T-helper 22 cell (primary cell): ENCODE measurements at places on chromosomes 6 and 20.

DNA sequence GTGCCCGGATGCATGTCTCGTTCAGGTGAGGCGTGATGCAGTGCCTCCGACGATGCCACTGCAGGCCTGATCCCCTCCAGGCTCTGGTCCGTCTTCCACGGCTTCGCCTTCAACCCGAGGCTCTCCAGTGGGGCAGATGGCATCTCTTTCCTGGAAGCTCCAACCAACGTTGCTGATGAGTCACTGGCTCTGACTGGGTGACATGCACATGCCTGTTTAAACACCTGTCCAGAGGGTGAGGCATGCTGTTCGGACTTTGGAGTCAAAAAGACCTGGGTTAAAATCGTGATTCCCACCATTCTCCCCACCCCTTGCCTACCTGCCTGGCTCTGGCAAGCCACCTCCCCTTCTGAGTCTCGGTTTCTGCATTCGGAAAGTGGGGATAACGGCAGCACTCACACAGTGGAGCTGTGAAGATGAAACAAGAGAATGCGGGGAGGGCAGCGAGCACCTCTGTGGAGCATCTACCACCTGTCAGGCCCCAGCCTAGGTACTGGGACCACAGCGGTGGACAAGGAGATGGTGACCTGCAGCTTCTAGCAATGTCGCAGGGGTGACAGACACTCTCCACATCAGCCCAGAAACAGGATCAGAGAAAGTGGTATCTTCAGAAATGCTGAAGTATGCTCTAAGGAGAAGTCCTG, 8.5 kb upstream of the EDN3 start:
- no peak for DNase-seq

DNA sequence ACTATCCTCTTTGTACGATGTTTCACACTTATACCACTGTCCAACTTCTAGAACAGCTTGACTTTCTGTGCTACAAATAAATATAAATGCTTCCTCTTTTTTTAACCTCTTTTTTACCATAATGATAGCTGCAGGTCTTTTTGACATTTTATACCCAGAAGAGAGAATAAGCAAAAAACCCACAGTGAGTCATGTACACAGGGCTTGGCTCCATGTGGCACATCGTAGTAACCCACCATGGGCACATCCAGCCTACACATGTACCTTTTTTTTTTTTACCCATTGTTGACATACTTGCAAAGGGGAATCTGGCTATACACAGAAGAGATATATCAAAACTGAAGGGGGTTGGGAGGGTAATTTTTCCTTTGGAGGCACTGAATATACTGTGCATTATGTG, 59.5 kb upstream of the RSPO3 start:
- DNase-seq: no peak

- no peak for DNase-seq
These were observed 3.3 kb downstream of the NPBWR2 start for GRCh38 chr20:64103871-64104666.

- no peak for DNase-seq
These were observed 549.8 kb downstream of the PRKN start for GRCh38 chr6:162177746-162178145.

DNA sequence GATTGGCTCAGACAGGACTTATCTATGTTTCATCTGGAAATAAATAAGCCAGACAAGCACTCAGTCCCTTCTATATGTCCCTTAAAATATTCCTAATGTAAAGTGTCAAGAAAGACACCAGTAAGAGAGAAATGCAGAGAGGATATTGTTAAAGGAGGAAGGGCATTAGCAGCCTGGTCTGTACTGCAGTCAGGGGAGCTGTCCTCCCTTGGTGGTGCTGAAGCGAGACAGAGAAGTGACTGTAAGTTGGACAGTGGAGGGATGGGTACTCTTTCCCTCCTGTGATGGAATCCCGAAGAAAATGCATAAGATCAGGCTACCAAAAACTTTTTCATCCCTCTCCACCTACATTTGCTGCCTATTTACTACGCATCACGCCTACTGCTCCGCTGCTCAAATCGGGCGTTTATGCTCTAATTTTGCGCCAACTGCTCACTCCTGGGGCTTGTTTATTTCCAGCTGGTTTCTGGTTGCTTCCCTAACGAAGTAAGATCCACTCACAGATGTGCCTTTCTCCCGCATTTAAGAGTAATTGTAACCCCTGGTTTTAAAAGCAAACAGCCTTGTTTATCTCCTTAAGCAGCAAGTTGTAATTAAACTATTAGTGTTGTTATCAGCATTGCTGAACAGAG, 35.2 kb downstream of the PHACTR1 start:
- no peak for DNase-seq

GRCh38 chr6:28982476-28983266, 22.4 kb downstream of the ZNF311 start:
- no peak for DNase-seq

DNA sequence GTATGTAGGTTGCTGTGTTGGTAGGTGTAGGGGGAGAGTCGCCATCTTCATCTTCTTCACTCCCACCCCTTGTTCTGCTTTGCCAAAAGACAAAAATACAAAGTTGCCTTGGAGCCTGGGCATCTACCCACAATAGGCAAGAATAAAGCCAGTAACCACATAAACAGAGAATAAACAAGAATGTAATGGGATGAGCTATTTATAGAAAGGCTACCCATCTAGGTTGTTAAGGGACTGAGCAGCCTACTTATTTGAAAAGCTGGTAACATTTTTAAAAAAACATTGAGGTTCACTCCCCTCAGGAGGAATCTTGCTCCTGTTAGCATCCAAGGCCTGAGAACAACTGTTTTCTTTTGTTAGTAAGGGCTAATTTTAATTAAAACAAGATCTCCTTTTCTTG, 301.4 kb upstream of the STXBP5 start:
- DNase-seq: no peak

- DNase-seq: no peak
These were observed 60.2 kb downstream of the CEBPB start for GRCh38 chr20:50250679-50251382.

DNA sequence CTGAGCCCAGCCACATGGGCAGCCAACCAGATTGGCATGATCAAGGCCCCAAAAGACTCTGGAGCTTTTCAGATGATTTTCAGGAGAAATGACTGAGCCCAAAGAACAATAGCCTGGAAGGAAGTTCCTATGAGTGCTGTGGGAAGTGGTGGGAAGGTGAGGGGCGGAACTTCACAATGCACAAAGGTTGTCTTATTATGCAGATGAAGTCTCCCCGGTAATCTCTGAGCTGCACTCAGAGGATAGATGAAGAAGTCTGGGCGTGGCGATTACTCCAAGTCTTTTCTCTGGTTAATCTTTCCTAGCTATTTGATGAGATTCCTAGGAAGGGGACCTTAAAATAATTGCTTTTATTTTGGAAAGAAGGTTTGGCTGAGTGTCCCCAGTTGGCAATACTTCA, 36.9 kb downstream of the LBP start:
- no peak for DNase-seq

GRCh38 chr20:58007947-58008346, 220.5 kb downstream of the ANKRD60 start:
- DNase-seq: no peak

GRCh38 chr6:118198746-118199145, 291.7 kb downstream of the SLC35F1 start:
- no peak for DNase-seq

- DNase-seq: no peak
These were observed 21.6 kb downstream of the PNLDC1 start for GRCh38 chr6:159821726-159822125.

DNA sequence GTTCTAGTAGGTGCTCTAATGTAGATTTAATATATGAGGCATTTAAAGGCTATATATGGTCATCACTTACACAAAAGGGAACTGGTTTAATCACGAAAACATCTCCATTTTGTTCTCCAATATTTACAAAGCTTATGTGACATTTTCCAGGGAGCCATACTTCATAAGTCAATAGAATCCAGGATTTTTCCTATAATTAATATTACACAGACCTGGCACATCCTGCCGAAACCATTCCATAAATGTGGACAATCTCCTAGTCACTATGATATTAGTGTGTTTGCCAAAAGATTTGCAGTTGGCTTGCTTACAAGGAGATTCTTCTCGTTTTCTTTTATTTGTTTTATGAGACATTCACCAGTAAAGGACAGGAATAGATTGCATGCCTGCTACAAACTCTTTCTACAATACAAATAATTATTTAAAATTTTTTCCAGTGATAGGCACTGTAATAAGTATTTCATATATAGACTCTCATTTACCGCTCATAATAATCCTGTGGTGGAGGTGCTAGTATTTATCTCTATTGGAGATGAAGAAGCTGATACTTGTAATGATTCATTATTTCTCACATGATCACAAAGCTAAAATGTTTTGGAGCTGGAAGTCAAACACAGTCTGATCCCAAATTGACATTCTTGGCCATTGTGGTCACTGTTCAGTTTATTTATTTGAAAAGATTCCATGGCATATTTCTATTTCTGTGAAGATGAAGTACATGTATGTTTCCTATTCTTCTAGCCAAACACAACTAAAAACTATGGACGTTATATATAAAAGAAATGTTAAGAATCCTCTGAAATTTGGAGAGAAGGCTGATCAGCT, 597.0 kb downstream of the HTR1B start:
- no peak for DNase-seq

DNA sequence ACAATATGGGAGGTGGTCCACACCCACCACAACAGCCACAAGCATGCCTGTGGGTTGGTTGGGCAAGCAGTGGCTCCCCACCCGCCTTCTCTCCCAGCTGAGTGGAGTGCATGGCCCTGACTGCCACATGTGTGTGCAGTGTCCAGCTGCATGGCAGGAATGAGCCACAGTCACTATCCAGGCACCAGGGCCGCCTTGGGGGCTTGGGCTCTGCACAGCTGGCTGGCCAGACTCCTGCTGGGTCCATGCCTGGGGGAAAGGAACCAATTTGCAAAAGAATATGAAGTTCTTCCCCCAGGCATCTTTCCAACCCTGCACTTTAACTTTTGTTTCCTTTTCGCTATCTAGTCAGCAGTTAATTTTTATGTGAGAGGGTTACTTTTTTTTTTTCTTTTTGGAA, 11.6 kb upstream of the ASCC3 start:
- DNase-seq: no peak

DNA sequence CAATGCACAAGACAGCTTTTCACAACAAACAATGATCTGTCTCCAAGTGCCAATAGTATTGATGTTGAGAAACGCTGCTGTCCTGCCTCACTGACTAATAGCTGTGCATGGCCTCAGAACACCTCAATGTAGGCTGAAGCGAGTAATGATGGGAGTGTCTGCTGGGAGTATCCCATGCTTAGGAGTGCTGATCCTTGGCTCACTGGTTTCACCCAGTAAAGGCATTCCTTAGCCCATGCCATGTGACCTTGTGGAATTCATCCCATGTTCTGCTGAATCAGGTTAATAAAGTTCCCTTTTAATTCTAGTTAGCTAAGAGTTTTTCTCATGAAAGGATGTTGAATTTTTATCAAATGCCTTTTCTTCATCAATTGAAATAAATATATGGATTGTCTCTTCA, 3.8 kb upstream of the WFDC12 start:
- DNase-seq: no peak

DNA sequence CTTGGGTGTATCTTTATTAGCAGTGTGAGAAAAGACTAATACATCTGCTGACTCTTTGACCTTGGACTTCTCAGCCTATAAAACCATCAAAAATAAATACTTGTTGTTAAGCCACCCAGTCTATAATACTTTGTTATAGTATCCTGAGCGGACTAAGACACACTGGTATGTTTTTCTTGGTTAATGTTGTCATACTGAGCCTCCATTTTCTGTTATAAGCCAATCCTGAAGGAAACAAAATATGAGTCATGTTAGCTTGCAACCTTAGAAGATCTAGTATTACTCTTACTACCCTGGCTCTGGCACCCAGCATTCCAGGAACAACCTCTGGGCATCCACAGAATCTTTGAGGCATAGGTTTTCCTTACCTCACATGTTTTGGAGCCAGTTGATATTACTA, 307.2 kb downstream of the FRK start:
- no peak for DNase-seq
